ENCODE measurements at places on chromosomes 1 and 21. TPM values are rescaled to one million over a fixed set of nuclear protein-coding genes. Genes with fewer than 3 reads are reported as not detected.

Gene AKNAD1
- 0.60 TPM for total RNA-seq

Gene COL11A1
- total RNA-seq, result 0.06 TPM

Gene MEX3A
- total RNA-seq, result 0.66 TPM

Gene SYTL1
- total RNA-seq, result 8.7 TPM

Gene RNU1-2
- total RNA-seq, result 2,378 TPM

Gene ZYG11A
- total RNA-seq, result 0.12 TPM

Gene CAMK2N1
- total RNA-seq, result 163 TPM

Gene C4BPA
- 1.5 TPM for total RNA-seq

Gene HES4
- total RNA-seq, result 22.7 TPM

Gene PCNX2
- 6.0 TPM for total RNA-seq

Gene GUCA2A
- 920 TPM for total RNA-seq

Gene CLCA1
- 1,205 TPM for total RNA-seq

Gene C1orf159
- 18.4 TPM for total RNA-seq

GRCh38 chr1:90817399-90817798, 100.3 kb upstream of the BARHL2 start:
- no peak for DNase-seq

- no peak for DNase-seq
These were observed 975.2 kb upstream of the B3GALT2 start for GRCh38 chr1:194161591-194161990.

GRCh38 chr1:205693421-205693991, 13.2 kb upstream of the SLC45A3 start:
- no peak for DNase-seq

GRCh38 chr1:59107516-59107915, 189.4 kb upstream of the FGGY start:
- no peak for DNase-seq

GRCh38 chr1:37575692-37576091, 19.0 kb downstream of the DNALI1 start:
- DNase-seq, result no peak

- no peak for DNase-seq
These were observed 360.8 kb upstream of the NEGR1 start for GRCh38 chr1:72643142-72643541.

DNA sequence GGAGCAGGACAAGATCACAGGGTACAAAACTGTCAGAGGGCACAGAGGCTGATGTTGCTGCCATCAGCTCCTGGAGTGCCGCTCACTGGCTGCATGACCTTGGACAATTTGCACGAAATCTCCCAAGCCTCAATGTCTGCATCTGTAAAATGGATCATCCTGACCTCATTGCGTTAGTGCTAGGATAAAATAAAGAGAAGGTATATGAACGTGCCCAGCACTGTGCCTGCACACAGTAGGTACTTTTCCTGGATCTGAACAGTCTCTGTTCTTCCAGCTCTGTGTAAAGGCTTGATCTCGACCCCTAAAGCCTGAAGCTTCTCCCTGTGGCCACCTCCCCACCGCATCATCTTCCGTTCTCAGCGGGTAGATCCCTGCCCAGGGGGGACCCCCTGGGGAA, 12.9 kb downstream of the TNFRSF1B start:
- DNase-seq, result no peak

DNA sequence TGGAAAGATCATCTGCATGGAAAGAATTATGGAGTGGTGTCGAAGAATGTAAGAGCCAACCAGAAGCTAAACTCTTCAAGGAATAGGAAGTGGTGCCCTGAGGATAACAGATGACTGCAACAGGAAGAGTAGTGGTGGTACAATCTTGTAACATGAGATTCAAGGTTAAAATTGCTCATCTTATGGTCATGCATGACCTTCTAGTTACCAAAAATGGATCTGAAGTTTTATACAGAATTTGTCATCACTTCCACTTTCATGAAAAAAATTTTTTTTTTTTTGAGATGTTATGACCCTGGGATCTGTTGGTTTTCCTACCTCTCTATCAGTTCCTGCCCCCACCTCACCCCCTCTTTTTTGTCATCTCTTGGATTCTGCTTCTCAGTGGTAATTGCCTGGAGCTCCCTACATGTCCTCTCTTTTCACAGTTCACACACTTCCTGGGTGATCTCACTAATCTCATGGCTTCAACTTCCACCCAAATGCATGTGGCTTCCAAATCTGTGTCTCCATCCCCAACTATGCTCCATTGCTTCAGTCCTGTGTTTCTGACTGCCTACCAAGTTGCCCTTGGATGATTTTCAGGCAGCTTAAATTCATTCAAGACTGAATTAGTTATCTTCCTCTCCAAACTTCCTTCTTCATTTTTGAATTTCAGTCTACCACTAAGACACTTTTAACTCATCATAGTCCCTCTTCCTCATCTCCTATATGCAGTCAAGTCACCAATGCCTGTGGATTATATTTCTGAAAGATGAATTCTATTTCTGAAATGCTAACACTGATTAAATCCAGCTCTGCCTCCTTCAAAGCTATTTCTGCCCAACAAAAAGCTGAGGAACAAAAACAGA, 48.4 kb downstream of the SLAMF6 start:
- no peak for DNase-seq

- DNase-seq, result no peak
These were observed 1.5 kb downstream of the KISS1 start for GRCh38 chr1:204194771-204195170.

DNA sequence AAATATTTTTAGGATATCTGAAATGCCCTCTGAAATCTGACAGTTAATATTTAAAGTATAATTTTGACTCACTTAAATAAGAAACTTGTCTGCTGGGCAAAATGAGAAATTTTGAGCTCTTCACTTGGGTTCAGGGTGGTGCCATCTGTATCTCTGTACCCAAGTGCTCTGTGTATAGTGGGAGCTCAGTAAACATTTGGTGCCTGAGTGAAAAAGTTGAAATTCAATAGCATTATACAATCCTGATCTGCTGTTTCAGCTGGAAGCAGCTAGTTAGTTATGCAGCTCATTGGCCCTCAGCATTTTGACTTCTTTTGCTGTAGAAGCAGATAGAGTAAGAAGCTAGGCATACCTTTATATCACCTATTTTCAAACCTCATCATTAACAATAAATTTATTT, 73.3 kb downstream of the RPE65 start:
- DNase-seq, result no peak

DNA sequence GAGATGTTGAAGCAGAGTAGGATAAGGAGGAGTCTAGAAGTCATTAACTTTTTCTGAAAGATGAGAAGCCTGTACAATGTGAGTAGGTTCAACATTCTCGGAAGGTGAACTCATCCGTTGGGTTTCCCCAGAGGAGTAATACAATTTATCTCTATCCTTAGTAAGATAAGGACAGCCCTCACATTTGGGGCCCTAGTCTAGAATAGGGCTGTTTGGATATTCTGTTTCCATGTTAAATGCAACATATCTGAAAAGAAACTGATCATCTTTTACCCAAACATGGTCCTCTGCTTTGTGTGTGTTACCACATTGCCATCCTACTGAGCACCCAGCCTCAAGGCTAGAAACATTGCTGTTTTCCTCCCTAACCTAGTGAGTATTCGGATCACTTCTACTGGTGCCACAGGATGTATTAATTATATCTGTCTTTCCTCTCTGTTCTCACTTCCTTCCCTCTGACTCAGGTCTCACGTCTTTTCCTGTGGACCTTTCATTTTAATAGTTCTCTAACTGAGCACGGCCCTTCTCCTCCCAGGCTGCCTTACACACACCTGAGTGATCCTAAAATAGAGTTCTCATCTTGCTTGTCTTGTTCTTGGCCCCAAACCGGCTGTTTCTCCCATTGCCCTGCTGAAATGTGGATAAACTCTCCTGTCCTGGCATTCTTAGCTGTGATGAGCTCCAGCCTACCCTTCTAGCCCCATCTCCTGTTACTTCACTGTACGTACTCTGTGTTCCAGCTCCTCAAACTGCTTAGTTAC, 91.7 kb downstream of the CDC14A start:
- no peak for DNase-seq

- DNase-seq, result no peak
These were observed 1.2 kb downstream of the LAMC1 start for GRCh38 chr1:183024317-183025009.

- DNase-seq, result no peak
These were observed 37.6 kb downstream of the DUSP10 start for GRCh38 chr1:221704306-221704705.

DNA sequence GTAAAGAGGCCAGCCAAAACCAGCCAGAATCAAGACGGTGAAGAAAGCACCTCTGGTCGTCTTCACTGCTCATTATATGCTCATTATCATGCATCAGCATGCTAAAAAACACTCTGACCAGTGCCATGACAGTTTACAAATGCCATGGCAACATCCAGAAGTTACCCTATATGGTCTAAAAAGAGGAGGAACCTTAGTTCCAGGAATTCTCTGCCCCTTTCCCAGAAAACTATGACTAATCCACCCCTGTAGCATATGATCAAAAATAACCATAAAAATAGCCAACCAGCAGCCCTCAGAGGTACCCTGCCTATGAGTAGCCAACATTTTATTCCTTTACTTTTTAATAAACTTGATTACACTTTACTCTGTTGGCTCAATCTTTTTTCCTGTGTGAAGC, 34.2 kb upstream of the PBX1 start:
- no peak for DNase-seq

- DNase-seq, result no peak
These were observed 13.0 kb downstream of the RIMS3 start for GRCh38 chr1:40652468-40652867.

DNA sequence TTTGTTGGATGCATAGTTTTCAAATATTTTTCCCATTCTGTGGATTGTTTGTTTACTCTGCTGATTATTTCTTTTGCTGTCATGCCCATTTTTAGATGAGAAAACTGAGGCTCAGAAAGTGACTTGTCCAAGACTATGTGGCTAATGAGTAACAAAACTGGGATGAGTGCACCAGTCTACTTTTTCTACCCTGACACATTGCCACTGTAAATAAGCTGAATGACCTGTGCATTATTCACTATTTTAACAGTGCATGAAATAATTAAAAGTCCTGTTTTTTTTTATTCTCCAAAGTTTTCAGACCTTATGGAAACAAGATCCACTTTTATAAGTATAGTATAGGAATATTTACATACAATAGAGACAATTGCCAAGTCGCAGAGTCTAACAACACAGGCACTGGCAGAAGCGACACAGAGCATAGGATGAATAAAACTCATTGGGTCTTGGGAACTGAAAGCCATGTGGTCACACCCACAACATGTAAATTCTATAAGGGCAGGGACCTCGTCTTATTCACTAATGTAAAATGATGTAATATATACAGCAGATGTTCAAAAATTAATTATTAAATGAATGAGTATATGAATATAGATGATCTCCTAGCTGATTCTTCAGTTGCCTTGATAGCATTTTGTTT, 45.2 kb downstream of the HLX start:
- DNase-seq, result no peak

DNA sequence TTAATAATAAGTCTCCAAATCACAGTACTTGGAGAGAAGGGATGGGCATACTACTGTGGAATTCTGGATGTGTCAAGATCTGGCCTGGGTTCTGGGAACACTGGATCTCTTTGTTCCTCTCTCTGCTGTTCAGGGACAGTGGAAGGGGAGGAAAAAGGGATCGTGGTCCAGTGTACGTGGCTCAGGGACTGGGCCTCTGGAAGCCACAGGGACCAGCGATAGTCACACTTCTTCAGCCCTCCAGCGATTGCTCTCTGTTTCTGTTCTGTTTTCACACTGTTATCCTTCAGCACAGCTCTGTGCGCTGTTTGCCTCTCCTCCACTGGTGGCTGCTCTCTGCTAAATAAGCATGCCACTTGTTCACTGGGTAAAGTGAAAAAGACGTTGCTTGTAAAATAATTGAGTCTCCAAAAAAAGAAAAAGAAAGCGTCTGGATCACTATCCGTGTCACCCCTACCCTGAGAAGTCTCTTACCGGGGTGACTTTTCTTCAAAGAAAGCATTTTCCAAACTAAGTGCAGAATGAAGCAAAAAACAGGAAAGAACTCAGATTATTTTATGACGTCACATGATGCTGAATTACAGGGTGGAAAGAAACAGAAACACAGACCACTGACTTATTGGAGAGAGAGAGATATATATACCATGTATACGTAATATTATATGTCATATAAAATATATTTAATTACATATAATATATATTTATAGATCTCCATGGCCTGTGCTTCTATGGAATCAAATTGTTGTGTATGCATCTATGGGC, 279.4 kb downstream of the RGS7 start:
- no peak for DNase-seq

DNA sequence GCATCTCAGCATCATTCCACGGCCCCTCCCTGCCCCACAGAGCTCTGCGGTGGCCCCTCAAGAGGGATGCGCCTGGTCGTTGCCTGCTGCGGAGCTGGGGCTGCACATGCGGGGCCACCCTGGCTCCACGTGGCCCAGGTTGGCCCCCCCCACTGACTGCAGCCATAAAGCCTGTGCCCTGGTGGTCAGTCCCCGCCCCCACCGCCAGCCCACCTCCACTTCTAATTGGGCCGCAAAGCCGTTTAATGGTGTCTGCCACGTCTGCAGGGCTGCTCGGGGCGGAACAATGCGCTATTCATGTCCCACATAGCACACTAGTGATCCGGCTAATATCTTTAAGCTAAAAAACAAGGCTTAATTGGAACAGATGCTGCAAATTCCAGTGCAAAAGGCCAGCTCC, 33.5 kb upstream of the ACTRT2 start:
- DNase-seq, result peak; percentile 36

DNA sequence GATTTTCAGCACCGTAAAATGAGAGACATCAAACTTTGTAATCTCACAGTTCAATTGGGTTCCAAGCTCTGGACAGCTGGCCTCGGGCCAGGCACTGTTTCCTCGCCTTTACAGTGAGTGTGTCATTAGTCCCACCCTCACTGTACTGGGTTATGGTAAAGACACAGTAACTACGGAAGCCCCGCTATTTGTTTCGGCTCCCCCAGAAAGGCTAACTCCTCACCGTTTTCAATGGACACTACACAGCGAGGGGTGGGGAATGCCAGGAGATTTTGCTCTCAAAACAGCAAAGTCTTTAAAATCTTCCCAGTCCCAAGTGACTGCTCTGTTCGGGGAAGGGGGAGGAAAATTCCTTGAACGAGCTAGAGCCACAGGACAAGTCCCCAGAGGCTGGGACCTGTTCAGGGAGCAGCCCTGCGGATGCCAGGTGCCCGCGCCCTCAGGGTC, 757 bp upstream of the SPSB1 start:
- DNase-seq, result peak; percentile 90

DNA sequence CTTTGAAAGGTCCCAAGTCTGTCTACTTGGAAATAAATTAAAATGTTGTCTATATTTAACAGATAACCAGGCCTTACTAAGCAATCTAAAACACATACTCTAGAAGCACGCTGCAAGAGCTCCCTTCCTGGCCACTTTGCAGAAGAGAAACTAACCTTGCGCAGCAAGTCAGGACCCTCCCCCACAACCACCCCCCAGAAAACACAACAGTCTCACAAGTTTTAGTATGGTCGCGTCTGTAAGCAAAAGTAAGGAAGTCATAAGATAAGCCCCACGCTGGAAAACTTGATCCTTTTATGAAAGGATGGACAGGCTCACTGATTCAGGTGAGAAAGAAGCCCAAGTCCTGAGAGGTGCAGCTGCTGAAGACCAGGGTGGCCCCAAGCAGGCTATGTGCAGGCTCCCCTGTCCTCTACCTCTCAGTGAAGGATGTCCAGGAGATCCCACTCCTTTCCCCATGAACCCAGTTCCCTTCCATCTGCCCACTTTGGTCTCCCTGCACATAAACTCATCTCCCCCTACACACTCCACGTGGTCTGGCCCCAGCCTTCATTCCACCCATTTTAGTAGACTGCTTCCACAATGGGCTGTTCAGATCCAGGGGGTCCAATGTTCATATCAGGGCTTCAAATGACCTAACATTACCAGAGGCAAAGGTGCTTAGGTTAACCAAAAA, 23.8 kb downstream of the HIVEP3 start:
- no peak for DNase-seq

Data from mucosa of descending colon (tissue), 3 donors.